ENCODE measurements at places on chromosomes 2 and 18.

- no peak for DNase-seq
These were observed 330.4 kb upstream of the SMIM21 start for GRCh38 chr18:75757951-75758350.

DNA sequence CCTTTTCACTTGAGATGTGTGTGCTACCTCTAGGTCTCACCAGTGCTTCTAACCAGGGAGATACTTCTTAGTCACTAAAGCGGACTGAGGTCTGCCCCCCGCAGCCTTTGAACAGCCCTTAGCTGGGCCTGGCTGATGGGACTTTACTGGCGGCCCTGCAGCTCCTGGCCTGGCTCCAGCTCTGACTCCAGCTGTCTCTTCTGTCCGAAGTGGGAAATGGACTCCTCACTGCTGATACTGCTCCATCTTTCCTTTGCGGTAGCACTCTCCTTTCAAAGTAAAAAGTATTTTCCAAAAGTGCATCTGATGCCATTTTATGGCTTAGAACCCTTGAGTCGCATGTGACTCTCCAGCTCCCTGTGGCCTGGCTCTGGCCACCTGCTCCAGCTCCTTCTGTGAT, 64.5 kb downstream of the ATP9B start:
- no peak for DNase-seq

DNA sequence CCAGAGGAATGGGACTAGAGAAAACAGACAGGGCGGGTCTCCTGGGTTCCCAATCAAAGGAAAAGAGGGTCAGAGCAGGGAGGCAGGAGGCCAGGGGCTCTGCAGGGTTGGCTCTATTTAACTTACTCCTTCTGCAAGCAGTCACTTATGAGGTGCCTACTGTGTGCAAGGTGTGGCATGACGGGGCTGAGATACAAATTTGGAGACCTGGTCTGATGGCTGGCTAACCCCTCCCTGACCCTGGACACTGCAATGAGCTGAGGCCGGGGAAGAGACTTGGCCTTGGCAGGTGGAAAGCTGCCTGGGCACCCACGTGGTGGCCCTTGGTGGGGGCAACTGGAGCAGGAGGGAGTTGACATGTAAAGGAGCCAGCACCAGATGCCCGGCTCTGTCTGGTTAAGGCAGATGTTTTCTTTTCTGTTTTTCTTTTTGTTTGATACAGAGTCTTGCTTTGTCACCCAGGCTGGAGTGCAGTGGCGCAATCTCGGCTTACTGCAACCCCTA, 148.5 kb upstream of the GATA6 start:
- DNase-seq, result no peak

GRCh38 chr2:231376857-231377256, 18.7 kb upstream of the B3GNT7 start:
- DNase-seq, result no peak

DNA sequence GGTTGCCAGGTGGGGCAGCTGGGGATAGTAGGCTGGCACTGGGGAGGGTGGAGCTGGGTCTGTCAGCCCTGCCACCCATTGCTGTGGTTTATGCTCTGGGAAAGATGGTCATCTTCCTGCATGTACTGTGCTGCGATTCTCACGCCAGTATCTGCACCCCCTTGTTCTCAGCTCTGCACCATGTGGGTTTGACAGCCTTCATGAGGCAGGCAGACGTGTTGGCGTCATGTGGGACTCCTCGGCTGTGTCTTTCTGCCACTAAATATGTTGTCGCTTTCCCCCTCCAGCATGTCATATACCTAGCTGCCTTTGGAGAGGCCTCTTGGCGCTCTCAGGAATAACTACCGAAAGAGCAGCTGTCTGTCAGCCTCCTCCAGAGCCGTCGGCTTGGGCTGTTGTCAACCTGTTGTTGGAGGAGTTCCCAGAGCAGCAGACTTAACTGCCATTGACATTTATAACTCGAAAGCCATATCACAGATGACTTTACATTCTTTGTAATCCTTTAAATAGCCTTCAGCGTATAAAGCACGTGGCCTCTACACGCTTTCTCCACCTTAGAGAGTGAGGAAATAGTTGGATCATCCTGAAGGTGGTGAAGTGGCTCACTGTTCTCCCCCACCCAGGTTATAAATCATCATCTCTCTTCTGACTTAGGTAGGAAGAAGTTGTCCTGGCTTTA, 80.4 kb upstream of the MGAT5 start:
- DNase-seq, result no peak

DNA sequence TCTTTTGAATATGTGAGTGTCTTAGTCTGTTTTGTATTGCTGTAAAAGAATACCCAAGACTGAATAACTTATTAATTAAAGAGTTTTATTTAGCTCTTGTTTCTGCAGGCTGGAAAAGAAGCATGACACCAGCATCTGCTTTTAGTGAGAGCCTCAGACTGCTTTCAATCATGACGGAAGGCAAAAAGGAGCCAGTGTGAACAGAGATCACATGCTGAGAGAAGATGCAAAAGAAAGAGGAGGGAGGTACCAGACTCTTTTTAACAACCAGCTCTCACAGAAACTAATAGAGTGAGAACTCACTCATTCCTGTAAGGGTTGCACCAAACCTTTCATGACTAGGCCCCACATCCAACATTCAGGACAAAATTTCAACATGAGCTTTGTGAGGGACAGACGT, 101.6 kb upstream of the HNMT start:
- DNase-seq, result no peak

GRCh38 chr2:72708236-72708635, 117.6 kb downstream of the EXOC6B start:
- no peak for DNase-seq

GRCh38 chr2:165958313-165958960, 4.9 kb upstream of the TTC21B start:
- DNase-seq, result no peak

DNA sequence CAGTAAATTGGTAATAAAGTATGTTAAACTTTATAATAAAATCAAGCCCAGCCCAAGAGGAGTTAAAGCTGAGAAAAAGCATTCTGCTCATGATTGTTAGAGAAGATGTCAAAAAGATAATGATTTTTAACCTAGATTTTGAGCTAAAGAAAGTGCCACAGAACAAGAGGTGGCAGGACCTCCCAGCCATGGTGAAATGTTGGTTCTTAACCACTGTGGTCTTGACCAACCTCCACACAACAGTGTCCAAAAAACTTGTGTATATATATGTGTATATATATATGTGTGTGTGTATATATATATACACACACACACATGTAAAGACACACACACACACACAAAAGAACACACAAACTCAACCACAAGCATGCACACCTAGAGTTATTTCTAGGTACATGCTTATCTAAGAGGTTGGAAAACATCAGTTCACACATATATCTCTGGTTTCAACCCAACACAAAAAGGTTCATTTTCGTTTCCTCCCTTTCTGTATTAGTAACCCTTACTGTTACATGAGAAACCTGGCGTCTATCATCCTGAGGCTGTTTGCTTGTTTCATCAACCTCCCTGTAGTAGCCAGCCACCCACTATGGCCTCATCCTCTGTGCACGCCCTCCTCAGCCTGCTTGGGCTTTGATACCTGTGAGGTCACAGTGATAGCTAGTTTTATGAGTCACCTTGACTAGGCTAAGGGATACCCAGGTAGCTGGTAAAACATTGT, 631.8 kb upstream of the ID2 start:
- peak; percentile 38 for DNase-seq

- DNase-seq, result no peak
These were observed 67.2 kb downstream of the COLEC12 start for GRCh38 chr18:433298-433697.

- no peak for DNase-seq
These were observed 350.5 kb downstream of the LPIN1 start for GRCh38 chr2:12096788-12097449.

DNA sequence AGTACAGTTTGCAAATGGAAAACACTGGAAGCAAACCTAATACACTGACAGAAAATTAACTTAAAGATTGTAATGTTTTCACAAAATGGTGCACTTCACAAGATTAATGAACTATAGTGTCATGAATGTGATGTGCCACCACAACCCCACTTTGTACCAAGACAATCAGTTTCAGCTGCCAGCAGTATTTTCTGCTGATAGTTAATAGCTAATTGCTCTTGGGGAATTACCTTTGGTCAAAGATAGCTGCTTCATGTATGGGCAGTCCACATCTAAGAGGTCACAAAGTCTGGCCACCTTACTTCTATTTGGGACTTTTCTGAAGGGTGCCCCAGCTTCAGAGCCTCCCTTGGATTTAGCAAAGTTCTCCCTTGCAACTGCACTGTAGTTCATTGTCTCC, 254.0 kb downstream of the CALCRL start:
- no peak for DNase-seq

DNA sequence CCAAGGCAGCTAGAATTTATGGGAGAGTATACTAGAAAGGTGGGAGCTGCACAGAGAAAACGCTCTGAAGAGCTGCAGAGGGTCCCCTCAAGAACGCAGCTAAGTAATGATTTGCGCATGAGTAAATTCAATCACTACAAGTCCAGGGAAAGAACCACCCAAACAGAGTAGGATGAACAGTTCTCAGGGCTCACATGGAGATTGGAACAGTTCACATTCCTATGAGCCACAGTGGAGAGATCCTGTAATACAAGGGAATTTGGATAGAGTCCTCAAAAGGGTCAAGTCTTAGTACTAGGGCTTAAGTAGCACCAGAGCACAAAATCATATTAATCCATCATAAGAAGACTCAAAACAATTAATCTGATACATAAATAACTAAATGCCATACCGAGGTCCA, 12.7 kb downstream of the OLA1 start:
- DNase-seq, result no peak

GRCh38 chr2:136253288-136254004, 135.5 kb upstream of the CXCR4 start:
- no peak for DNase-seq

- DNase-seq, result no peak
These were observed 315.0 kb upstream of the SMIM21 start for GRCh38 chr18:75742516-75742915.

DNA sequence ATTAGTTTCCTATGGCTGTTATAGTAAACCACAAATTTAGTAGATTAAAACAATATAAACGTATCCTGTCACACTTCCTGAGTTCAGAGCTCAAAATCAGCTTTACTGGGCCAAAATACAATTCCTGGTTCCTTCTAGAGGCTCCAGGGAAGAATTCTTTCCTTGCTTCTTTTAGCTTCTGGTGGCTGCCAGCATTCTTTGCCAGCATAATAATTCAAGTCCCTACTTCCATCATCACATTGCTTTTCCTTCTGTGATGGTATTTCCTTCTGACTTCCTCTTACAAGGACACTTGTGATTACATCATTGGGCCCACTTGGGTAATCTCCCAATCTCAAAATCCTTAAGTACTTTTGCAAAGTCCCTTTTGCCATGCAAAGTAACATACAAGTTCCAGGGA, 40.6 kb downstream of the MOB4 start:
- DNase-seq, result no peak

GRCh38 chr18:74286106-74286855, 5.5 kb downstream of the CYB5A start:
- DNase-seq, result no peak

GRCh38 chr2:11876889-11877288, 130.5 kb downstream of the LPIN1 start:
- no peak for DNase-seq

DNA sequence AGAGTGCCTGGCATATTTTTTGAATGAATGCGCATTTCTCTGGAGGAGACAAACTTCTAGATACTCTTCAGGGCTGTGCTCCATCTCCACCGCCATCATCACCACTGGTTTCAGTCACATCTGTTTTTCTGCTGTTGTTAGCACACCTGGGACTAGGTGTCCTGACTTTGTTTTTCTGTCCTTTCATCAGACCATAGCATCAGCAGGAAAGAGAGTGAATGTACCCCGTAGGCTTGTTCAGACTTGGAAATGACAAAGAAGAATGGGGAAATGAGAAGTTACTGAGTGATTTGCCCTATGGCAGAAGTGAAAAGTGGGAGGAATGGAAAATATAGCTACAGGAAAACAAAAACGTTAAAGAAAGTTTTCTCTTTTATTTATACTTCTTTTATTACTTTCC, 965.2 kb upstream of the FANCL start:
- no peak for DNase-seq

GRCh38 chr18:58975781-58976180, 111.1 kb downstream of the ZNF532 start:
- no peak for DNase-seq

- DNase-seq, result no peak
These were observed 70.7 kb downstream of the NEDD4L start for GRCh38 chr18:58114766-58115165.

DNA sequence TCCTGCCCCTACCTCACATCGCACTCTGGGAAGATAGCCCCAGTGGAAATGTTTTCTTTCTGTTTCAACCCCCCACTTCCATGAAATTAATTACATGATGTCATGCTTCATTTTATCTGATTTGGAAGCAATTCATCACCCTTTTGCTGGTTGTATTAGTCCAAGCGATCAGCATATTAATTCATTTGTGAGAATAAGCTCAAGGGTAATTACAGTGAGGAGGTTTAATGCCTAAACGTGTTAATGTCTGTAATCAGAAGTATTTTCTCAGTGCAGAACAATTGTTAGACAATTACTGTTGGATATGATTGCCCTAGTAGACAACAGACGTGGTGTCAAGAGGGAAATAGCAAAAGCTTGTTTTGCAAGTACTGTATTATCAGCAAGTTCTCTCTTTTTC, 746.3 kb downstream of the CPS1 start:
- no peak for DNase-seq

DNA sequence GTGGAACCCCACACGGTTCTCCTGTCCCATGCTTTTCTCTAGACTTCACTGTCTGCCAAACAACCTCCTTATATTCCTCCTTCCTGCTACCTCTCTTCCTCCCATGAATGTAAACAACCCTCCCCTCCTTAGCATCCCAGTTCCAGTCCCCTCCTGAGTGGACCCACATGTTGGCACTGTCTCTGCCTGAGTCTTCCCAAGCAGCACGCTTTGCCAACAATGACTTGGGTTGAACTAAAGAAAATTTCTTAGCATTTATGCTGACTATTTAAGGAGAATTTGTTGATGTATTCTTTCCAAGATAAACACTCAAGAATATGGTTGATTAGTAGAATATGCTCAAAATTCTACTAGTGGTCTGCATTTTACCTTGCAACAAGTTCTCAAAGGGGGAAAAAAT, 338.0 kb downstream of the TNS1 start:
- no peak for DNase-seq

- no peak for DNase-seq
These were observed 11.1 kb upstream of the MAPRE3 start for GRCh38 chr2:26959331-26959730.

DNA sequence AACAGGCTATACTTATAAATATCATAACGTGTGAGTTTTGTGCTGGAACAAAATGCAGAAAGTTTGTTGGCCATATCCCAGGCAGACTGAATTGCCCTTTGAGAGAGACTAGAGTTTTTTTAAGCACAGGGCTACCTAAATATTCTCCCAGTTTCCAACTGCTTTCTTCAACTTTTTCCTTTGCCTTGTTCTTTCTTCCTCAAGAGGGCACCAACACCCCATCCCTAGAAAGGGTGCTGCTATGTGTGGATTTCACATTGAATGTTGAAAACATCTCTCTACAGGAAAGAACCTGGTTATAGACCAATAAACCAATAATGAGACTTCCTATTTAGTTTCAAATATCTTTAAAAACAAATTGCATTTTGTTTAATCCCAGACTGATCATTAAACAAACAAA, 87.9 kb downstream of the ICOS start:
- no peak for DNase-seq

Measured in activated CD4-positive, alpha-beta T cell treated with anti-CD3 and anti-CD28 coated beads for 24 hours (primary cell).